ENCODE measurements at places on chromosomes 7 and 10.

DNA sequence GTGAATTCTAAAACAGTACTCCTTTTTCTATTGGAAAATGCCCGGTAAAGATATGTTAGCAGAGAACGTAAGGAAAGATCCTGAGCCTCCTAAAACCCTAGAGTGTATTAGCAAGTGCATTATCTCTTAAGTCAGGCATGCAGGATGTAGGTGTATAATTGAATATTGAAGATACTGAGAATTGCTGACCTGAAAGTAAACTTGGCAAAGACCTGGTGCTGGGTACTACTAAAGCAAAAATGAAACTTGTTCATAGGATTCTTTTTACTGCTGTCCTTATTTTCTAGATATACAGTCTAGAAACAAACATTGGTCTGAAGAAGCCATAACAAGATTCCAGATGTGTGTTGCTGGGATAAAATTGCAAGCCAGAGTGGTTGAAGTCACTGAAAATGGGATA is 18.8 kb upstream of the VWA2 start:
- DNase-seq: no peak

GRCh38 chr7:1557006-1557405 is 1.0 kb upstream of the TMEM184A start:
- DNase-seq: no peak

DNA sequence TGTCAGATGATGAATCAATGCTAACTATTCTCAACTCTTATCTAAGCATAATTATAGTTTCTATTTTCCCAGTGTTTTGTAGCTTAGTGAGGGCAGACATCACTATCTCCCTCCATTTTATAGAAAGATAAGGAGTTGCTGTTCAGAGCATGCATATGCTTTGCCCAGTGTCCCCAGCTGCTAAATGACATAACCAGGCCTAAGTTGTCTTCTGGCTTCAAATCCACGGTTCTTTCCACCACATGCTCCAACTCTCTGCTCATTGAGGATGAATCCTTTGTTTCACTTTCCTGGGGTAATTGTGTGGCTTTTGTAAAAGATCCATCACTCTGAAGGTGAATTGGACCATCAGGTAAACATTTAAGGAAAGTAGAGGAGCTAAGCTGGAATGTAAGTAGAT is 134.0 kb downstream of the SNX10 start:
- no peak for DNase-seq

DNA sequence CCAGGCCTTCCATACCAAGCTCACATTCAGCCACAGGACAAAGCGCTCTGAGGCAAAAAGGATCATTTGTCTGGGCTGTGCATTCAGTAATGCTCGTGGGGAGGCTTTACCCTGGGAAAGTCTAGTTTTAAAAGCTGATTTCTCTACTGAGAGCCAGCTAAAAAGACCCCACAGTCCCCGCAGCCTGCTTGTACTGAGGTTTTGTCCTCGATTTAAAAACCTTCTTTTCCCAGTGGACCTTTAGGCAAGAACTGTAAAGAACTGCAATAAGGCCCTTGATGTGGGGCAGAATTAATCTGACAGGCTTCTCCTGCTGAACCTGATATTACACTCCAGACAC is 180.3 kb downstream of the USP6NL start:
- no peak for DNase-seq

GRCh38 chr7:139651308-139651707 is 126.5 kb downstream of the HIPK2 start:
- no peak for DNase-seq

- DNase-seq: no peak
Measured at GRCh38 chr7:152871678-152872060, 112.1 kb downstream of the ACTR3B start.

GRCh38 chr10:92789786-92790185 is 58.5 kb upstream of the EXOC6 start:
- no peak for DNase-seq

DNA sequence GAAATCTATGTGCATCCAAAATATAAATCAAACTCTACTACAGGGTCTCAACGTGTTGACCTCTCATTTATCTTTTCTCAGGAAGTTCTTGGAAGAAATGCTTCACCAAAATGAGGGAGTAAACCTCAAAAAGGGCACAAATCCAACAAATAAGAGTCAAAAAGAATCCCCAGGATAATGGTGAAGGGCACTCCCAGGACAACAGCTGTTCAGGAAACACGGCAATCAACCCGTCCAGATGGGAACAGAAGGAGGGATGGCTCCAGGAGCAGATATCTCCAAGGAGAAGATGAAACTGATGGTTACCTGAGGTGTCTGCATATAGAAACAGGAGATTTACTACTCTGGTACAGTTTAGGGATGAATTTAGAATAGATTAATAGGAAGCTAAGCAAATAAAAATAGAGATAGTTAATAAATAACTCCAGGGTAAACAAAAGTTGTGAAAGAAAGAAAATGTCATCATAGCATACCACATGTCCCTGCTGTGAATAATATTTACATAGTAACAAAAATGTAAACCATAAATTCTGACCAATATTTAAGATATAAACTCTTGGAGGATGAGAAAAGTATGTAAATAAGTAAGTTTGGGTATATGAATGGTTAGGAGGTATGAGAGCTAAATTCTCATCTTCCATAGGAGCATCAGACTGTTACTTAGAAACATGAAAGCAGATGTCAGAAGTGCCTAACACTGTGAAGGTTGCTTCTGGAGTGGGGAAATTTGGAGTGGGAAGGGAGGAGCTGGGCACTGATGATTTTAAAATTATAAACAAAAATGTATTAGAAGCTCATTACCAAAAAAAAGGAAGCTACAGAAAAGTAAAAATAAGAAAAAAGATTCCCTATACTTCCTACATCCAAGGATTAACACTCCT is 237.5 kb upstream of the HPS1 start:
- no peak for DNase-seq

GRCh38 chr7:116195451-116195850 is 14.9 kb upstream of the TES start:
- DNase-seq: no peak

DNA sequence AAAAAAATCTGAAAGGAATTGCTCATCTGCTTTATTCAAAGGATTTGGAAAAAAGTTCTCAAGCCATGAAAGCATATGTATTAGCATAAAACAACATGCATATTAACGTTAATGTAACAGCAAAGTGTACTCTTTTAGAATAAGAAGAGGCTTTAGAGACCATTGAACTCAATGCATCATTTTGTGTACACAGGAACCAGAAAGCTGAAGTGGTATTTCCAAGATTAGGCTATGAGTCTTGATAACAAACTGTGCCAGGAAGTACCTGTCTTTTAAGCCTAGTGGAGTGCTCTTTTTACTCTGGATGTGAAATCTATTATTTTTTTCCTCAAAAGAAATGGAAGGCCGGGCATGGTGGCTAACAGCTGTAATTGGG is 164.2 kb downstream of the THSD7A start:
- DNase-seq: no peak

- DNase-seq: no peak
Measured at GRCh38 chr7:143314127-143314526, 1.8 kb upstream of the CLCN1 start.

DNA sequence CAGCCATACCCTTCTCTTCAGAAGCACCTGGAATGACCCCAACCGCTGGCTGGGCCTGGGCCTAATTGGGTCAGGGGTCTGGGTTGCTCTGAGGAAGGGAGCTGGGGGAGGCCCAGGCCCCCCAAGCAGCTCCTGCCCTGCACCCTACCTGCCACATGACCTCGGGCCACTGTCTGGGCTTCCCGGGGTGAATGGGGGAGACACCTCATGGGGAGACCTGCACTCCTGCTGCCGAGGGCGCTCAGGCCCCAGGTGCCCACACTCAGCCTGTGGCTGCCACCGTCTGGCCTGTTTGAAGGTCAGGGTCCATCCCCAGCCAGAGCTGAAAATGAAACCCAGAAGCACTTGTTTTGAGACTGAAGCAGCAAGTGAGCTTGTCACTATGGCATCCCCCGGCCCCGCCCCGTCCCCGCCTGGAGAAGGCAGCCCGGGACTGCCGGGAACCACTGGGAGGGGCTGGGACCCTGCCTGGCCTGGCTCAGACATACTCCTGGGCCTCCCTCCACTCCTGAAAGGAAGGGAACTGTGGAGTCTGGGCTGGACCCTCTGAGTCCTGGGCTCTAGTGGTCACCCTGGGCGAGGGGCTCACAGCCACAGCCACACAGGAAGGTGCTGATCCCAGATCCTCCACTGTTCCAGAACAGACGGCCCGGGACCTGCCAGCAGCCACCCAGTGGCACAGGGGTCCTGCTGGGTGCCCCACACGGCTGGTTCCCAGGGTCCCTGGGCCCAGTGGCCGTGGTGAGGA is 7.4 kb upstream of the MICALL2 start:
- peak; percentile 76 for DNase-seq

DNA sequence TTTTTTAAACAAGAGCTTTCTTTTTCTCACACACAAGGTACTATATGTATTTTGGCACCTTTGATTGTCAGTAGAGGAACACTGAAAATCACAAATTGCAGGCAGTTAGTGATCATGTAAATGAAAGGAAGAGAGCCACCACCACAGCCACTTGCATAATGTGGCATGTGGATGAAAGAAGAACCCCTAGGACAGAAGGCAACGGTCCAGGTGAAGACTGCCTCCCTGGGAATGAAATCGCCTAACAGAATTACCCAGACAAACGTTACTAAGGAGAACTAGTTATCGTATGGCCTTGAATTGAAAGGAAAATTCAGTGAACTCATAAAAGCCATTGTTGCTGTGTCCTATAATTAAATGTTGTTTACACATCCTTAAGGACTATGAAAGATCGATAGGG is 41.2 kb upstream of the PTPRZ1 start:
- DNase-seq: no peak

- DNase-seq: no peak
Measured at GRCh38 chr10:92062273-92062672, 138.7 kb downstream of the BTAF1 start.

- no peak for DNase-seq
Measured at GRCh38 chr10:58137813-58138212, 129.9 kb downstream of the IPMK start.

- DNase-seq: no peak
Measured at GRCh38 chr10:59362959-59363381, 621 bp upstream of the FAM13C start.

GRCh38 chr7:71574153-71574860 is 442.4 kb downstream of the GALNT17 start:
- DNase-seq: no peak

DNA sequence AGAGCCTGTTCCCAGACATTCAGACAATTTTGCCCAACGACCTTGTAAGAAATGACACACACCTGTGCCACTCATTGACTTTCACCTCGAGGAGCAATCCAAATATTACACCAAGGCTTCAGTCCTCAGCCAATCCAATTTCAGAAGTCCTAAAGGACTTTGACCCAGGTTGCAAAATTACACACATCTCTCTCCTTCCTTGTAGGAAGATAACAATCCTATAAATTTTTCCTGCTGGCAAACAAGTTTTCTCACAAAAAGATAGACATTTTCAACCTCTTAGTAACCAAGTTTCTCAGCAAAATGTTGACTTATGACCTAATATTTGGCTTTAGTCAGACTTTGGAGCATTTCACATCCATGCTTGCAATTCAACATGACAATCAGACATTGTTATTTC is 745.0 kb downstream of the GRID1 start:
- no peak for DNase-seq

GRCh38 chr10:72746426-72747363 is 54.8 kb downstream of the MCU start:
- no peak for DNase-seq

DNA sequence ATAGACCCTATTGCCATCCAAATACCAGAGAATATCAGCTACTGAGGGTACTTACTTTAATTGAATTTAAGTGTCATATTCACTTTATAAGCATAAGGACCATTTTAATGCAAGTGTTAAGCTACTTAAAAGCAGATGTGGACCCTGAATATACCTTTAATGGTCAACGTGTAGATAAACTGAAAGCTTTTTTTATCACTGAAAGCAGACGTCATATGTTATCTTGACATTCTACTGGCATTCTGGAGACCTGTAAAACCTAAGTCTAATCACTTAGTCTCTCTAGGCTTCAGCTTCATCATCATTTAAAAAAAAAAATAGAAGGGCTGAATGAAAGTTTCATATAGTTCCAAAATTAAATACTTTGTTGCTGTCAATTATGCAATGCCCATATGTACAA is 116.5 kb downstream of the ELAPOR2 start:
- no peak for DNase-seq

- DNase-seq: peak; percentile 46
Measured at GRCh38 chr7:9608560-9608959, 1175.2 kb downstream of the NXPH1 start.

All from H4 (cell line).